ENCODE measurements at places on chromosomes 5 and 9. TPM values are rescaled to one million over a fixed set of nuclear protein-coding genes. Genes with fewer than 3 reads are reported as not detected.

- DNase-seq, result no peak
Measured at GRCh38 chr5:170387775-170388639, 1.2 kb downstream of the KCNMB1 start.

GRCh38 chr5:428219-428618, 14.8 kb upstream of the EXOC3 start:
- no peak for DNase-seq

FAM221B gene
- not detected for total RNA-seq

IL4 gene
- 21.6 TPM for total RNA-seq

- peak; percentile 38 for DNase-seq
Measured at GRCh38 chr5:18745988-18746615, 1111.8 kb downstream of the TAF11L14 start.

MLANA gene
- not detected for total RNA-seq

ZNF346 gene
- 26.1 TPM for total RNA-seq

DNA sequence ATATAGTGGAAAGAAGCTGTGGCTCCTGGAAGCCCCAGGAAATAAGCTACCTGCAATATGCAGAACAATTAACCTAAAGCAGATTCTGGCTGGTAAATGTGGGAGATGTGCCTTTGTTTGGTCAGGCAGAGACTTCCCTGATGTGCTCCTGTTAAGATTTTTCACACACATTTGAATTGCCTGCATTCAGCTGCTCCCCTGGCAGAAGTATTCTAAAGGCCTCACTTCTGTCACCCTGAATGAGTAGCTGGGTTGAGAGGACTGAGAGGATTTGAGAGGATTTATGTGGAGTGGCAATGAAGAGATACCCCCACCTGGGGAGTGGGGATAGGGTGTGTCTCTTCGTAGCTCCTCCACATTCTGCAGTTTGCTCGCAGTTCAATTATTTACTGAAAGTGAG, 130.5 kb downstream of the ST8SIA4 start:
- DNase-seq, result no peak

DNA sequence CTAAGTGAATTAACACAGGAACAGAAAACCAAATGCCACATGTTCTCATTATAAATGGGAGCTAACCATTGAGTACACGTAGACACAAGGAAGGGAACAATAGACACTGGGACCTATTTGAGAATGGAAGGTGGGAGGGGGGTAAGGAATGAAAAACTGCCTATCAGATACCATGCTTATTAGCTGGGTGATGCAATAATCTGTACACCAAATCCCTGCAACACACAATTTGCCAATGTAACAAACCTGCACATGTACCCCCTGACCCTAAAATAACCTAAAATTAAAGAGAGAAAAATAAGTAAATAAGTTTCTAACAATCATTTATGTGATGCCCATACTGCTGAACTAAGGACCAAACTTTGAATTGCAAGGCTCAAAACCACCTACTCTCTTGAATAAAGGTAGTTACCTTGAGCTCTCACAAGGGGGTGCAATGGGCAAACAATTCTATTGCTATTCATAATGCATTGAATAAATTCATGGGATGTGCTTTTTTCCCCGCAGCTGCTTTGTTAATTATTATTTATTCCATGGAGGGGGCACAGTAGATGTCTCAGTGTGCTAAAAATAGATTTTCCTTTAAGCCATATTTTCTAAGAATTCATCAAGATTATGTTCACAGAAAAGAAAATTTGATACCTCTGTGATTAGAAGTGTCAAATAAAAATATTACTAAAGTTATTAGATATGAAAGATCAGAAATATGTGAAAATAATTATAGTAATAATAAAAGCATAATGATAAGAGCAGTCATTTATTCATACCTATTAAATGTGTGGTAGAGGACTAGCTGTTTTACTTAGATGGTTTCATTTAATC, 76.2 kb upstream of the PTPN3 start:
- no peak for DNase-seq

NR6A1 gene
- total RNA-seq, result 1.8 TPM

SH3PXD2B gene
- total RNA-seq, result 0.11 TPM

GRCh38 chr9:27717991-27718390, 144.7 kb upstream of the C9orf72 start:
- DNase-seq, result no peak

- peak; percentile 28 for DNase-seq
Measured at GRCh38 chr5:10595672-10596309, 31.9 kb downstream of the ANKRD33B start.

CHSY3 gene
- total RNA-seq, result not detected

DNA sequence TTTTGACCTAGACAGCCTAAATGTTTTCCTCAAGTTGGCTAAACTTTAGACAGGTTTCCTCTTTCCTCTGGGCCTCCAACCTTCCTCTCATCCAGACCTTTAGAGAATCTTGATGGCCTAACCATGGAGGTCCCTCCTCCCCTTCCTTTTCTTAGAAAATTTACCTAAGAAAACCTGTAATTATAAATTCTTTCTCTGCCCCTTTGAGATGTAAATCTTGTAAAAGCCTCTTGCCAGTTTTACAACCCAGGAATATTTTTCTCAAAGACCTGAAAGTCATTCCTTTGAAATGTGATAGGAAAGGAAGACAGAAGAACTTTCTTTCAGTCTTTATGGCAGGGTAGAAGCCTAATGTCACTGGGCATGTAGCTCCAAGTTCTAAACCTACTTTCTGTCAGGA, 1752.6 kb upstream of the C9orf72 start:
- DNase-seq, result no peak

- DNase-seq, result no peak
Measured at GRCh38 chr9:110008663-110009062, 199.3 kb downstream of the C9orf152 start.

SHOC1 gene
- total RNA-seq, result not detected

GRCh38 chr9:20623021-20623747, 885 bp upstream of the MLLT3 start:
- DNase-seq, result peak; percentile 65

DNA sequence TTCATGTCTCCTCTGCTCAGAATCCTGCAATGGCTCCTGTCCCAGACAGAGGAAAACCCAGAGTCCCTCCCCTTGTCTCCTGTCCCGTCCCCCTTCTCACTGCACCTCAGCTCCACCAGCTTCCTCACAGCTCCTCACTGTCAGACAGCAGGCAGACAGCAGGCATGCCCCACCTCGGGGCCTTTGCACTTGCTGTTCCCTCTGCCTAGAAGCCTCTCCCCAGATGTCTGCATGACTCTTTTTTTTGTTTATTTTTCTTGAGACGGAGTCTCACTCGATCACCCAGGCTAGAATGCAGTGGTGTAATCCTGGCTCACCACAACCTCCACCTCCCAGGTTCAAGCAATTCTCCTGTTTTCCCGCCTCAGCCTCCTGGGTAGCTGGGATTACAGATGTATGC, 8.8 kb upstream of the SLC6A7 start:
- DNase-seq, result no peak

GRCh38 chr5:68641211-68641610, 425.7 kb downstream of the PIK3R1 start:
- no peak for DNase-seq

DNA sequence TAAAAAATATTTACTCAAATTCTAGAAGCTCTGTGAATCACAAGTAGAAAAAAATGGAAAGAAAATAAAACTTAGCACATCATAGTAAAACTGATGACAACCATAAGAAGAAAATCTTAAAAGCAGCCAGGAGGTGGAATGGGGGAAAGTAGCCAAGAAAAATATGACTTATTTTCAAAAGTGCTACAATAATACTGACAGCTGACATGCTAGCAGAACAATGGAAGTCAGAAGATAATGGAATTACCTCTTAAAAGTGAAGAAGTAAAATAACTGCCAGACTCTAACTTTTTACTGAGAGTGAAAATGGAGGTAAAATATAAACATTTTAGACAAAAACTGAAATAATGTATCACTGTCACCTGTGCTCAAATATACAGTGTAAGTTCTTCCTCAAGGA, 532.2 kb upstream of the SGCD start:
- no peak for DNase-seq

SPINK7 gene
- total RNA-seq, result not detected

GRCh38 chr5:157175071-157175612, 5.5 kb upstream of the ITK start:
- no peak for DNase-seq

GRCh38 chr5:29307478-29307877, 1886.0 kb upstream of the CDH6 start:
- DNase-seq, result no peak

SLC36A3 gene
- total RNA-seq, result not detected

GRCh38 chr9:77710316-77710715, 62.2 kb upstream of the GNA14 start:
- DNase-seq, result no peak

SEMA4D gene
- total RNA-seq, result 317 TPM

SPINK13 gene
- total RNA-seq, result not detected

- peak; percentile 10 for DNase-seq
Measured at GRCh38 chr5:10485142-10485795, 43.6 kb downstream of the ROPN1L start.

IL33 gene
- total RNA-seq, result not detected

- no peak for DNase-seq
Measured at GRCh38 chr5:145408048-145408341, 427.1 kb downstream of the PRELID2 start.

DNA sequence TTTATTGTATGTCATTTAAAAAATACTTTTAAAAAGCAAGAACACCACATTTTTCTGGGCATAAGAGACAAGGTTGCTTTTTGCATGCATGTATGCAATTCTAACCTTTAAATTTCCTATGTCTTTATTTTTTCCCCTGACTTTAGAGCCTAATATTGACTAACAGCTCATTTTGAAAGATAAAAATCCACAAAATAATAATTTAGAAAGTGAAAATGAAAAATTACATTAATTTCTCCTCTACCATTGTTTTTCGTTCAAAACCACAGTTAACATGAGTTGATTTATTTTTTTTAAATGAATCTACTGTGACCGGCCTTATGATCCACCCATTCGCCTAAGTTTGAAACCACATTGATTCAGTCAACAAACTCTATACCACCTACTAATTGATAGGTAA, 137.5 kb upstream of the CDKN2B start:
- no peak for DNase-seq

DNA sequence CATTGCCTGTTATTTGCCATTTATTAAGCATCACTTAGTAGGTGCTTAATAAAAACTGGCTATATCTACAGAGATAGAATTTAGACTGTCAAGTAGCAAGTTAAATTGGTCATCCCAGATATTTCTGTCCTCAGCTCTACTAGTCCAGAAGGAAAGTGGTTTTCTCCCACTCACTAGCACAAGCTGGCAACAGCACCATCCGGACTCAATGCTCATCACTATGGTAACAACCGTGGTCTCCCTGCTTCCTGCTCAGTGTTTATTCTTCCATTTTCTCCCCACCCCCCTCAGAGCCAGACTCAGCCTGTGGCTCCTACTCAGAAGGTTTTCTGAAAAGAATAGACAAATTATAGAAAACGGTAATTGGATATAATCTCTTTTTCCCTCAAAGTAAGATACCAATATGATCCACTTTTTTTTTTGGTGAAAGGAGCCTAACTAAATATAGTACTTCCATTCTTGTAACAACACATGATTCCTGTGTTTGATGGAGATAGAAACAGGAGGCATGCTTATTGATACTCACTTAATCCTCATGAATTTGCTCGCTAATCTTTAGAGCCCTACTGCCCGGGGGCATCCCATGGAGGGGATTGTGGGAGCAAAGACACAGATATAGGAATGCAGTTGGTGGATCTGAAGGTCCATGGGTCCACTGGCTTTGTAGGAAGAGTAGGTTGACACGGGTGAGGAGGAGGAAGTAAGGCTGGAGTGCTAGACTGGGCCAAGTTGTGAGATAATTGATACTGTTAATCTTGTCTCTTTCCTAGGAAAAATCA, 191.4 kb downstream of the MAN2A1 start:
- DNase-seq, result no peak

LRSAM1 gene
- total RNA-seq, result 26.6 TPM

All from activated T-helper 2 cell treated with anti-CD3 and anti-CD28 coated beads, Interferon-gamma antibody, Interleukin-2, Interleukin-4, amounts not matched to agents 10 μg/mL and 5 μg/mL and 100 μg/mL, durations not matched to agents 14 hours and 24 hours and 36 hours (primary cell).